ENCODE measurements at places on chromosomes 1 and 21.

GRCh38 chr1:33424610-33425009, 6.3 kb downstream of the PHC2 start:
- no peak for DNase-seq

DNA sequence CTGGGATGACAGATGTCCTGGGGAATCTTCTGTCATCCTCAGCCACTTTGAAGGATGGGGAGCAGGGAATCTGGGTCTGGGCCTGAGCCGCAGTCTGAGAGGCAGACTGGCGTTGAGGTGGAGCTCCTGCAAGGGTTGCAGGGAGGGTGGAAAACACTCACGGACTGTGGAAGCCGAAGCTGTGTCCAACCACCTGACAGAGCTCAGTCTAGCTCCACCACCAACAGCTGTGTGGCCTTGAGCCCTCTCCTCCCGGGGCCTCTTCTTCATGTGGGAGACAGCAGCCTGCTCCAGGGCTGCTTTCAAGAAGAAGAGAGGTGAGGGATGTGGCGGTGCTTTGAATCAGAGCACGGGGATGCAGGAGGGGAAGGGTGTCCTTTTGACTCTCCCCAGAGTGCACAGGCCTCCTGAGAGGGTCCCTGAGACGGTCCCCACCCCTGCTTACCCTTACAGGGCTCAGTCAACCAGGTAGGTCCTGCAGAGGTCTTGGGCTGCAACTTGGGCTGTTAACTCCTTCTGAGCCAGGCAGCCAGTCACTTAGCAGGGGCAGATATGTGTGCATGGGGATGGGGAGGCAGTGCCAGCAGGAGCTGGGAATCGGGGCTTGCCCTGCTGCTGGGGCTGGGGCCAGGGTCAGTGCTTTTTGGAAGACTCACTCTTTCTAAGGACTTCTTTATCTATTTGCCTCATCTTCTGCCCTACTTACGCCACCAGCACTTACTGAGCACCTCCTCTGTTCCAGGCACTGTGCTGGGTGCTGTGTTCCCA, 216.3 kb downstream of the PTPRU start:
- no peak for DNase-seq

GRCh38 chr1:10519016-10519417, 44.3 kb downstream of the PEX14 start:
- no peak for DNase-seq

GRCh38 chr21:45015469-45015860, 58.9 kb upstream of the ADARB1 start:
- DNase-seq, result no peak

- no peak for DNase-seq
Measured at GRCh38 chr21:35352066-35352770, 303.1 kb upstream of the RUNX1 start.

DNA sequence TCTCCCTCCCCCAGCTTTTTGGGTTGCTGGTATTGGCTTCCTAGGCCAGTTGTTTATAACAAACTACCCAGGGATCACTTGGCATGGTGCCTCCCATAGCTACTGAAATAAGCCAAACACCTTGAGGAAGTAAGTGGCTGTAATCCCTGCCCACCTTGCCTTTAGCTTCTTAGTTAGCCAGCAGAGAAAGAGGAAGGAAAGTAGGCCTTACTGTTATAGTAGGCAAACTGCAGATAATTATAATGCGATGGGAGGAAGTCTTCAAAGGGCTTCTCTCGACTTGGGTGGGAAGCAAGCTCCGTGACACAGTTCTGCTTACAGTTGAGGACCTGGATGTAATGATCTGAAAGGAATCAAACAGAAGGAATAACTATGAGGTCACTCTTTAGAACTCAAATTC, 8.2 kb downstream of the P3H1 start:
- no peak for DNase-seq

DNA sequence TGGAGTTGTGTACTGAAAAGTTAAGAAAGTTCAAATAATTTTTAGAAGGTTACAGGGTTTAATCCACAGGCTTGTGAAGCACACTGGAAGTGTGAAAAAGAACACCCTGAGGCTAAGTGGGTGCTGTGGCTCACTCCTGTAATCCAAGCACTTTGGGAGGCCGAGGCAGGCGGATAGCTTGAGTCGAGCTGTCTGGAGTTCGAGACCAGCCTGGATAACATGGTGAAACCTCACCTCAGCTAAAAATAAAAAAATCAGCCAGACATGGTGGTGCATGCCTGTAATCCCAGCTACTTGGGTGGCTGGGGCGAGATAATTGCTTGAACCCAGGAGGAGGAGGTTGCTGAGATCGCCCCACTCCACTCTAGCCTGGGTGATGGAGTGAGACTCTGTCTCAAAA, 9.8 kb downstream of the TXNIP start:
- no peak for DNase-seq

DNA sequence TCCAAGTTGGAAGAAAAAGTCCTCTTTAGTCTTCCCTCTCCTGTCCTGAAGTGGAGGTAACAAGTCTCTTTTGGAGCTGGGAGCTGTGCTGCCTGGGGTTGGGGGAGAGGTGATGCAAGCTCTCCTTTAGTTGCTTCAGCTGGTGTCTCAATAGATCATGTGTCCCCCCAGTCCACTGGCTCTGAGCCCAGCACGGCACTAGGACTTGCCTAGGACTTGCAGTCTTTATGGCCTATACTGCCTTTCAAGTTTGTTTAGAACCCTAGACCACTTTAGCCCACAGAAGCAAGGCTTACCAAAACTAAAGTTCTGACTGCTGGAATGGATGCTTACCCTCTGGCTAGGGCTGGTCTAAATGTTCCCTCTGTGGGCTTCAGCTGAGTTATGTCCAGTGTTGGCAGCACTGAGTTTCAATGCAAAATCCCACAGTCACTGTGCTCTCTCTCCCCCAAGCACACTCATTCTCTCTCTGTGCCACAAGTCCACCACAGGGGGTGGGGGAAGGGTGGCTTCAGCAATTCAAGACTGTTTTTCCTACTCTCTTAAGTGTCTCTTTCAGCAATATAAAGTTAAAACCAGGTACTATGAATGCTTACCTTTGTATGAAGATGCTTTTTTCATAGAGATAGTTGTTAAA, 185.0 kb downstream of the DNAH14 start:
- DNase-seq, result no peak

- no peak for DNase-seq
Measured at GRCh38 chr1:152906023-152906565, 2.3 kb upstream of the IVL start.

Data from stimulated activated CD8-positive, alpha-beta memory T cell treated with anti-CD3 and anti-CD28 coated beads, Interleukin-7, amount 100 ng/mL, for 1 hour (primary cell).